Left lobe of liver (tissue), 2 donors: ENCODE measurements at places on chromosomes 1 and 21. TPM values are rescaled to one million over a fixed set of nuclear protein-coding genes. Genes with fewer than 3 reads are reported as not detected.

Gene OR2G6
- not detected for total RNA-seq

Gene PER3
- 24.3 TPM for total RNA-seq

Gene ANKRD34A
- 0.65 TPM for total RNA-seq

Gene TMPRSS15
- not detected for total RNA-seq

Gene CD2
- total RNA-seq = 0.43 TPM

Gene FAM163A
- total RNA-seq = 0.05 TPM

Gene S100A7A
- not detected for total RNA-seq

DNA sequence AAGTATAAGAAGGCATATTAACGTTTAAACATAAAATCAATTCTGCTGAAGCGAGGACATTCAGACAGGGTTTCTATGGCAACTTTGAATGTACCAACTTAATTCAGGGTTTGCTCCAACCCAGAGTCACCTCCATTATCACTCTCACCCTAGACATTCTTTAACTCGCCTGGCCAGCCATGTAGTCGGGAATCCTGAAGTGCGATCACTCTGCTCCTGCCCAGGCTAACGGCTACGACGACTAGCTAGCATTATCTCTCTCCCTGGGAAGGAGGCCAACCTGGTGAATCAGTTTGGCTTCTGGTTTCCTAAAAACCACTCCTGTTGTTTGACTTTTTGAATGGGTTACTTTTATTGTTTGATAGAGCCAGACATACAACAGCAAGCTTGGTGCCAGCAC, 38.9 kb upstream of the ZBTB18 start:
- DNase-seq = no peak

- DNase-seq = no peak
Observed at GRCh38 chr1:86541859-86542258, 5.0 kb upstream of the CLCA4 start.

DNA sequence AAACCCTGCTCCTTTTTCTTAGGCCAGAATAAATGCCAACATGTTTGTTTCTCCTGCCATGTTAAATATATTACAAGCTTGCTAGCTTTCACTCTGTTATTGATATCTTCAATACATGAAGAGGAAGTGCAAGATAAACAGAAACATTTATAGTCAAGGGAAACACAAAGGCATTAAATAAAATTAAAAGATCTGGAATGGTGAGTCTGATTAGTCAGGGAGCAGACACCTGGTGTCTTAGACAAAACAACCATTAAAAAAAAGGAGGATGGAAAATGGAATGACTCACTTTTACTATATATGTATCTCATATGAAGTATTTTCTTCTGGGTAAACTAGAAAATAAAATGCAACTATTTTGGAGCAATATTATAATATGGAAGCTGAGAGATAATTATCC, 123.3 kb downstream of the SMYD3 start:
- DNase-seq = no peak

DNA sequence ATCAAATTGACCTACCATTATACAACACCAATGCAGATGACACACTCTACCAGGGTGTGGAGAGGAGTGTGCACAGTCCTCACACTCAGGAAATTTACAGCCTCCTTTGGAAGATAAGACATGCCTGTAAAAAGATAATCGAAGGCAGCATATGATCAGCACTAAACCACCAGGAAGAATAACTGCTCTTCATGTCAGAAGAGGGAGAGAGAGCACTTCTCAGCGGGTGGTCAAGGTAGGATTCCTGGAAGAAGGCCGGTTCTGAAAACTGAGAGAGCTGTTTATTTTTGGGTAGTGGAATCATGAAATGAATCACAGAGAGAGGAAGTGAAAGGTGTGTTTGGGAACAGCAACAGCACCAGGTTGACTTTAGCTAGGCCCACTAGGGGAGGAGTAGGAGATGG, 14.0 kb upstream of the ZNF697 start:
- no peak for DNase-seq

DNA sequence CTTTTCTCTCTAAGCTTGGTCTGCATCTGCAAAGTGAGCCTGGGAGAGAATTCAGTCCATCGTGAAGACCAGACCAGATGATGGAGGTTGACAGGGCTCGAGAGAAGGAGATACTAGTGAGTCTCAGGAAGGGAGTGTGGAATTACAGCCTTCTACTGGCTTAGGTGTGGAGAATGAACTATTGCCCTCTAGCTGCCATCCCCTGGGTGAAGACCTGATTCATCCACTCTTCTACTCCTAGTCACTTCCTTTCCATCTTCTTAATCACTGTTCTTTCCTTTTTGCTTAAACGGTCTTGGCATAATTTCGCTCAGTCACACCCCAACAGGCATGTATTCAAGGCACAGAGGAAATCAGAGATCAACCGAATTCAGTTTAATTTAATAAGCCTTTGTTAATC, 34.0 kb upstream of the HSD17B7 start:
- no peak for DNase-seq

GRCh38 chr1:112040891-112041740, 51.6 kb upstream of the KCND3 start:
- no peak for DNase-seq

DNA sequence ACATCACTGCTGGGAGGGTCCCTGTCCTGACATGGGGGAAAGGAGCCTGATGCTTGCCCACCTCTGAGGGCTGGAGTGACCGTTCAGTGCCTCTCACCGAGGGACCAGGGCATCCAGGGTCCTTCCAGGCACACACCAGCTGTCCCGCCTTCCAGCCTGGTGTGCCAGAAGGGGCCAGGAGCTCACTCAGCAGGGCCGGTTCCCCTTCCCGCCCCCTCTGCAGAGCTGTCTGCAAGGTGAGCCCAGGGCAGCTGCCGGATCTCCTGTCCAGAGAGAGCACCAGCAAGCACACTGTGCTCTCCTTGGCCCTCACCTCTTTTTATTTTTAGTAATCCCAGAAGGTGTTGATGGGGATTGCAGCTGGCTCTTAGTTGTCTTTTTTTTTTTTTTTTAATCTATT, 16.9 kb downstream of the H6PD start:
- no peak for DNase-seq

DNA sequence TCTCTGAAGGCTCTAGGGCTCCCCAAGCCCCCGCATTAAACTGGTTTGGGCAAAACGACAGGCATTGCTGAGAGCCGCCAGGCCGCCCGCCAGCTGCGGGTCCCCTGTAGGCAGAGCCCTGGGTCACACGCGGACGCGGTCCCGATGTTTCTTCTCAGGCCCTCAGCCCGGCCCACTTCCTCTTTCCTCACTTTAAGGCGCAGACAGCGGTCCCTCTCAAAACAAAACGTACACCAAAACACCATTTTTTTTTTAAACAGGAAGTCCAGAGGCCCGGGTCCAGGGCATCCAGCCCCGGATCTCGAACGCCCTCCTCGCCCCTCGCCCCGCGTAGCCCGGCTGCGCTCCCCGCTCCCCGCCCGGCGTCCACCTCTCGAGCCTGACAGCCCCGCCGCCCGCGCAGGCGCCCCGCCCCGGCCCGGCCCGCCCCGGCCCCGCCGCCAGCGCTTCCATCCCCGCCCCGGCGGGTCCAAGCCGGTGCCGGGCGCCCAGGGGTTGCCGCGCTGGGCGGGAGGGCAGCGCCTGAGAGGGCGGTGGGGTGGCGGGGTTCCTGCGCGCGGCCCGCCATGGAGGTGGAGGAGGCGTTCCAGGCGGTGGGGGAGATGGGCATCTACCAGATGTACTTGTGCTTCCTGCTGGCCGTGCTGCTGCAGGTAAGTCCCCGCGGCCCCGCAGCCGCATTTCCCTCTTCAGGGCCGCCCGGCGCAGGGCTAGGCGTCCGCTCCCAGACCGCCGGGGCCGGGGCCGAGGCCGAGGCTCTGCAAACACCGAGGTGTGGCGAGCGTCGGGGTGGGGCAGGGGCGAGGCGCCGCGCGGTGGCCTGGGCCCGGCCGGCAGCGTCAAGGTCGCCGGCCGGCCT, at the start of gene SLC22A15:
Gene SLC22A15, plus strand, starts transcription at position 452 of the 859 bp plus-strand sequence. Its CDS starts 115 bp downstream, at position 567.
- peak; percentile 53 for DNase-seq

DNA sequence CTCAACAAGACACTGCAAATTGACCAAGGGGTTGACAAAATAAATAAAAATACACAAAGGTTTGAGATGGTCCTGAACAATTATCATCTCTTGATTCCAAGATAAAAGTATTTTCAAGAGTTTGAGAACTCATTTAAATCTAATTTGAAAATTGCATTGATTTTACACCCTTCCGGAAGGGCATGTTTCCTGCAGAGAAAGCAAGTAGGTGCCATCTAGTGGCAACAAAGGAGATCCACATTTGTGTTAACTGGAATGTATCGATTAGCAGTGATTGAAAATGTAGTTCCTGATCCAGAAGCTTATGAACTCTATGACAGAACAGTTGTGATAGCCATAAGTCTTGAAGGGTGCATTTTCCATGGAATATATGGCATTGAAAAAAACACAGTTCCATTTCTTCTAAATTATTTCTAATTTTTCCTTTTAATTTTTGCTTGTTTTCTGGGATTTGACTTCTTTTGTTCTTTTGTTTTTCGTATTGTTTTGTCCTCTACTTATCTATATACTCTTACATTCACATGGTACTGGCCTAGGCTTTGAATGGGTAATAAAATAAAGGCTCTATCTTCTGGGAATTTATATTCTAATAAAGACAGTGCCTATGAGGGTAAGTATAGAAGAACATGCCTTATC, 143.7 kb downstream of the DNM3 start:
- no peak for DNase-seq

- DNase-seq = no peak
Observed at GRCh38 chr1:12063141-12064072, at the start of gene TNFRSF8. TSS of gene TNFRSF8 (plus strand) at chr1:12063303. CDS start at chr1:12063599, 296 bp downstream.
